Muscle of leg (tissue), 16 donors: ENCODE measurements at places on chromosomes 11 and 22. TPM values are rescaled to one million over a fixed set of nuclear protein-coding genes. Genes with fewer than 3 reads are reported as not detected.

- DNase-seq, result no peak
Measured at GRCh38 chr11:9377036-9377435, 7.4 kb upstream of the IPO7 start.

DNA sequence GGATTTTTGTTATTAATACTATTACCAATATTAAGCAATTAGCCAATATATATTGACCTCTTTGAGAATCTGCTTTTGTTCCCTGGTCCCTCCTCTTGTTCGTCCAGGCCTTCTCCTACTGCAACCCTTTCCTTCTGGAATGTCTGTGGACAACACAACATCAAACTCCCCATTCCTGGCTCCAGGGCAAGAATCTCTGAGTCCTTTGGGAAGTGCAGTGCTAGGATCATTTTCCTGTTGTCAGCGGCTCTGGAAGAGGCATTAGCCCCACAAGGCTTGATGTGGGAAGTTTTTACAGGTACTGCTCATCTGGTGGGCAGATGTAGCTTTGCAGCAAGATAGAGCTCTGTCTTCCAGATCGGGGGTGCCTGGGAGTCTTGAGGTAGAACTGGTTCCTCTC lies 74.3 kb downstream of the RPUSD4 start:
- DNase-seq, result no peak

OR10D3 gene
- polyA plus RNA-seq, result not detected

CPT1B gene
- polyA plus RNA-seq, result 24.5 TPM

FXYD6 gene
- 209 TPM for polyA plus RNA-seq
